ENCODE measurements at places on chromosomes 1 and 21.

DNA sequence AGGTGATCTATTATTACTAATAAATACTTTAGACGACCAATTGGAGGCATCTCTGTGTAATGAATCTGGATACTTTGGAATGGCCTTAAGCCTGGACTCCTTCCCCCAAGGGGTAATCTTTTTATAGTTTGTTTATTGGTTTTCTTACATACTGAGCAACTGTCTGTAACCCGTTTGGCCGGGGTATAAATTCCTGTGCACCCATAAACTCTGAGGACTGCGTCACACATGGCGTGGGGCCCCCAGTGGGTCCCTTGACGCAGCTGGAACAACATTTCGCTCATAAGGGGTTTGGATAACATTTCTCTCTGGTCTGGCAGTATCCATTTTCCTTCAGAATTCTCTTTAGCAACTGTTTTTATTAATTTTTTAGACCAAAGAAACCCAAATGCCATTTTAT, 26.5 kb downstream of the SCCPDH start:
- no peak for DNase-seq

GRCh38 chr1:222167111-222167510, 380.8 kb downstream of the HHIPL2 start:
- no peak for DNase-seq

DNA sequence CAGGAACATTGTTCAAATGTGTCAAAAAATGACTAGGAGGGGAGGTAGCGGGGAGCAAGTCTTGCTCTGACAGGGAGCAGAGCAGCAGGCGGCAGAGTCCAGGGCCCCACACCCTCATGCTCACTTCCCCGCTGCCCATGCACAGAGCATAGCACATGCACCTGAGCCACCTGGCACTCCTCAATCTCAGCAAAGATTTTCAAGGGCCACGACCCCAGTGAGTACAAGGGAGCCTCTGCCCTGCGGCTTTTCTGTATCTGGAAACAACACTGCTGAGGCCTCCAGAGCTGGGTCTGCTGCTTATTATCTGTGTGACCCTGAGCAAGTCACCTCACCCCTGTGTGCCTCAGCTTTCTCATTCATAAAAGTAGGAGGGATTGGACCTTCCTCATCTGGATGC, 1.1 kb upstream of the GJB3 start:
- DNase-seq, result no peak

- DNase-seq, result no peak
Observed at GRCh38 chr21:42841156-42841915, 38.0 kb downstream of the WDR4 start.

GRCh38 chr1:155899683-155900082, 11.5 kb downstream of the RIT1 start:
- no peak for DNase-seq

DNA sequence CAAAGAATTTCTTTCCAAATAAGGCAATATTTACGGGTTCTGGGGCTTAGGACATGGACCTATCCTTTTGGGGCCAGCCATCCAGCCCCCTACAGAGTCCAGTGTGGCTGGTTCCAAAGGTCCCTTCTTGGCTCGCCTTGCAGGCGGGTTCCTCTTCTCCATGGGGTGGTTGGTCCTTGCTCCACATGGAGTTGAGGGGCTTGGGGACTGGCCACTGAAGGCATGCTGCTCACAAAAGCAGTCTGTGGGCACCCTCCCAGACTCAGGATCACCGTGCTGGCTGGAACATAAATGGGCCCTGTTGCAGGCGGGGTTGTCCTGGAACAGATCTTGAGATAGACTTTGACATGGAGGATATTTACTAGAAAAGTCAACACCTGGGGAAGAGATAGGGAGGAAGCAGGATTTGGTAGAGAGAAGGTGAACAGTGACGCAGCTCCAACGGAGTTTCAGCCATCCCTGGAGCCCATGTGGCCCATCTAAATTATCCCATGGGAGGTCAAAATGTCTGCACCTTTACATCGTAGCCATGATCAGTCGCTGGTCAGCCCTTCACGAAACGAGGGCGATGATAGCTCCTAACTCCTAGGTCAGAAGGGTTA, 39.1 kb upstream of the LRP8 start:
- no peak for DNase-seq

- no peak for DNase-seq
Observed at GRCh38 chr21:27023186-27023585, 56.3 kb upstream of the ADAMTS5 start.

DNA sequence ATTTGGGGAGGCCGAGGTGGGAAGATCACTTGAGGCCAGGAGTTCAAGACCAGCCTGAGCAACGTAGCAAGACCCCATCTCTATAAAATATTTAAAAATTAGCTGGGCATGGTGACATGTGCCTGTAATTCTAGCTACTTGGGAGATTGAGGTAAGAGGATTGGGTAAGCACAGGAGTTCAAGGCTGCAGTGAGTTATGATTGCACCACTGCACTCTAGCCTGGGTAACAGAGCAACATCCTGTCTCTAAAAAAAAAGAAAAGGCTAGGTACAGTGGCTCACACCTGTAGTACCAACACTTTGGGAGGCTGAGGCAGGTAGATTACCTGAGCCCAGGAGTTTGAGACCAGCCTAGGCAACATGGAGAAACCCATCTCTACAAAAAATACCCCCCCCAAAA, 35.7 kb upstream of the RCC1 start:
- DNase-seq, result no peak

- no peak for DNase-seq
Observed at GRCh38 chr21:39503123-39503762, 51.5 kb downstream of the SH3BGR start.

Data from COR-L47 (cell line).